ENCODE measurements at places on chromosomes 13 and 19.

DNA sequence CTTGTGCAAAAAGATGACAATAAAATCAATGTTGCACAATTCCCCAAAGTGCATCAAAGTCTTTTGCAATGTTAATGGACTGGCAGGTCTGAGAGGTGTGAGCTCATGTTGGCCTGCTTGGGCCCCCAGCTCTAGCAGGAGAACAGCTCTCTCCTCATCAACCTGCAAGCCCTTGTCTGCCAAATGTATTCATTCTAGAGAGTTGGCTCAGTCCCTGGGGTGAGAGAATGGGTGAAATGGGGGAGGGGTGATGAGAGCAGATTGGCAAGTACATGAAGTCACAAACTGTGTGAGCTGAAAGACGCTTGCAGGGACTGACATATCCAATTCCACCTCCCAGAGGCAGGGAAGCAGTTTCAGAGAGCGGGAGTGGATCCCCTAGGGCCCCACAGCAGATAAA is 465.1 kb upstream of the ZNF507 start:
- no peak for DNase-seq

DNA sequence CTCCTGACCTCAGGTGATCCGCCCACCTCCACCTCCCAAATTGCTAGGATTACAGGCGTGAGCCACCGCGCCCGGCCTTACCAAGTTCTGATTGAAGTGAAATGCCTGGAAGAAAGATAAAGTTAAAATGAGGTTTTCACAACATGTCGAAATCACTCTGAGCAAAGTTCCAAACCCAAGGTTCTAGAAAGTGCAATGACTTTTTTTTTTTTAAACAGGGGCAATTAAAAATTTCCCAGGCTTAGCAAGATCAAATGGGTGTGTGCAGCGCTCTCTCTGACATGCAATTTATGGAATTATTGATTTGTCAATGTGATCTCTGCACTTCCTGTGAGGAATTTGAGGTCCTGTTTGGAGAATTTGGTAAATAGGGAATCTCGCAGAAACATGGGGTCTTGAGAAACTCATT is 12.8 kb upstream of the MAP2K2 start:
- DNase-seq = no peak

DNA sequence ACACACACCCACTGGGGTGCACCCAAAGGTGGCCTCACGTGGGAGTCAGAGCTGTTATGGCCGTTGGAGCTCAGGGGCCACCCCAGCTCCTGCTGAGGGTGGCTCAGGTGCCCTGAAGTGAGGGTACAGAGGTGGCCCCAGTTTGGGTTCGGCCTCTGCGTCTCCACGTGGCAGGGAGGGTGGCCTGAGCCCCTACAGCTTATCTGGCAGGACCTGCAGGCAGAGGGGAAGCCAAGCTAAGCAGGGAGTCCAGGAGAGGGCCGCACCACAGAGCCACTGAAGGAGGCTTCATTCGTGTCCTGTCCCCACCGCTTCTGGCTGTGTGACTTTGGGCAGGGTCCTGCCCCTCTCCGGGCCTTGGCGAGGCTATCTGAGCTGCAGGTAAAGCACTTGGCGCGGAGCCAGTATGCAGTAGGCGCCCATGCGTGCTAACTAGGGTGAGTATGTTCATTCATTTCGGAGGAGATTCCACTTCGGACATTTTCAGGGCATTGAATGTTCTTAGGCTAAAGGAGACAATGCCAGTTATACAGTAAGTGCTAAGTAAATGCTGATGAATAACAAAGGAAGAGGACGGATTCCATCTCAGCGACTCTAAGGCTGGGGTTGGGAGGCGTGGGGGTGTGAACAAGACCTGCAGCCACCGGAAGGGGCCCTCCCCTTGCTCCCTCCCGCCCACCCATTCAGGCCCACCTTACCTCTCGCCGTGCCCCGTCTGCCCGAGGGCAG is 4.9 kb downstream of the REX1BD start:
- no peak for DNase-seq

- DNase-seq = no peak
Measured at GRCh38 chr13:43991773-43992201, 112.1 kb downstream of the LACC1 start.

GRCh38 chr19:30226464-30227011 is 145.6 kb upstream of the ZNF536 start:
- DNase-seq = no peak

GRCh38 chr19:38213911-38214625 is 10.0 kb downstream of the DPF1 start:
- DNase-seq = peak; percentile 83

Data from activated T-cell treated with anti-CD3 and anti-CD28 coated beads, Interleukin-2, amount 50 U/mL, for 48 hours (primary cell).